Vagina (tissue), 2 donors: ENCODE measurements at places on chromosomes 1 and 21.

DNA sequence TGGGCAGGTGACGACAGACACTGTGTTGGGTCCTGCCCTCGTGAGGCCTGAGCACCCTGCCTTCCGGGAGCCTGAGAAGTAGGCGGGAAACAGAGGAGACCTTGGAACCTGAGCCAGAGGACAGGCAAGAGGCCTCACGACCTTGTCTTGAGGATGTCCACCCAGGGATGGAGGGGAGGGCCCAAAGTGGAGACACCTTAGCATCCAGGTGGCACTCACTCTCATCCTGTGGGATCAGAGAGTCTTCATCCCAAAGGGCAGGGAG, 347.2 kb downstream of the NPHP4 start:
- no peak for DNase-seq

- DNase-seq = no peak
Measured at GRCh38 chr1:171852272-171852671, 11.0 kb downstream of the DNM3 start.

DNA sequence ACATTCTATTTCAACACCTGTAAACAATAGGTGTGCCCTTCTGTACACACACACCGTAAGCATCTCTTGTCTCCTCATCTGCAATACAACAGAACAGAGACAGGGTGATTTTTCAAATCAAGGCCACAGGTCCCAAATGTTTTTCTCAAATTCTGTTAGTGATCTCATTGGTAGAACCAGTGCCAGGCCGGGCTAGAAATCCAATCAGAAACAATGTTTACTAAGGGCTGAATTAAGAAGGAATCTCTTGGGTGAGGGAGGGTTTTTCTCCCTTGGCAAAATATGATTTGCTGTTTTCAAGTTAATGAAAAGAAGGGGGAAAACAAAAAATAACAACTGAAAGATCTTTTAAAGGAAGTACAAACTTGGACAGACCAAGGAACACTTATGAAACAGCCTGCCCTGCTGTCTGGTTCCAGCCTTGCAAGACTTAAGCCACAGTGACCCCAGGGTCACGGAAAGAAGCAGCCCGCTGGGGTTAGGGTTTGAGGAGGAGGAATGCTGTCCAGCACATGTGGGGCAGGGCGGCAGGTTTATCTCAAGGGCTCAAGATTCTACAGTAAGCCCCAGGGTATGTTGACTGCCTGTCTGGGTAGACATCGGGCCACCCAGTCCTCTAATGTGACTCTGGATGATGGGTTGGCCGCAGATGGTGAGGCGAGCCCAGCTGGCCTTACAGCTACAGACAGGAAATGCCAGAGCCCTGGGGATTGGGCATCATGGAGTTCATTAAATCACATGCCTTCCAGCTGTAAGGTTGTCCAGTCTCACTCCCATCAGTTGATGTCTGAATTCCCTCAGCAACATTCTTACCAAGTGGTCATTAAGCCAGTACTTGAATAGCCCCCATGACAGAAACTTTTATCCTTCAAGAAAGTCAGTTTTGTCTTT, 73.3 kb upstream of the SLC44A3 start:
- DNase-seq = no peak

GRCh38 chr21:31537872-31538576, 121.5 kb upstream of the SOD1 start:
- DNase-seq = no peak

DNA sequence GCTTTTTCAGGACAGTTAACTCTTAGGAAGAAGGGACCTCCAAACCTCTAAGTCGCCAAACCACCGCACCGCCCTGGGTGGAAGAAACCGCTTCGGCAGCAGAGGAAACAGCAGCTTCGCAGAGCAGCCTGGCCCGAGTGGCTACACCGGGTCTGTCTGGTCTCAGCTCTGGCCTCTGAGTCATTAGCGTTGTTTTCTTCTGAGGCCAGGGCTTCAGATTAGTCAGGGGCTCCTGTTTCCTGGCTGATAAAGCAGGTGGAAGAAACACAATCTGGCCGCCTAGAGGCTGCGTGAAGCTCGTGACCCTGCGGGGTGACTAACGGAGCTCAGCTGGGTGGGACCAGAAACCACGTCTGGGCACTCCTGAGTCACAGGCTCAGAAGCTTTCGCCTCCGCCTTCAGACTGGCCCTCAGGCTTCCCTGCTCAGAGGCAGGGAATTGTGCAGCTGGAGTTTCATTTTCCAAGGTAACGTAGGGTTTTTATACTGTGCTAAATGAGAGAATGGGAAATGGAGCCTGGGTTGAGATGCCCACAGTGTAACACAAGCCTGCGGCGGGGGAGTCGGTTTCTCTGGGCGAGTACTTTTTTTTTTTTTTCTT, 44.9 kb downstream of the CHAF1B start:
- peak; percentile 95 for DNase-seq
